ENCODE measurements at places on chromosomes 2 and 18.

DNA sequence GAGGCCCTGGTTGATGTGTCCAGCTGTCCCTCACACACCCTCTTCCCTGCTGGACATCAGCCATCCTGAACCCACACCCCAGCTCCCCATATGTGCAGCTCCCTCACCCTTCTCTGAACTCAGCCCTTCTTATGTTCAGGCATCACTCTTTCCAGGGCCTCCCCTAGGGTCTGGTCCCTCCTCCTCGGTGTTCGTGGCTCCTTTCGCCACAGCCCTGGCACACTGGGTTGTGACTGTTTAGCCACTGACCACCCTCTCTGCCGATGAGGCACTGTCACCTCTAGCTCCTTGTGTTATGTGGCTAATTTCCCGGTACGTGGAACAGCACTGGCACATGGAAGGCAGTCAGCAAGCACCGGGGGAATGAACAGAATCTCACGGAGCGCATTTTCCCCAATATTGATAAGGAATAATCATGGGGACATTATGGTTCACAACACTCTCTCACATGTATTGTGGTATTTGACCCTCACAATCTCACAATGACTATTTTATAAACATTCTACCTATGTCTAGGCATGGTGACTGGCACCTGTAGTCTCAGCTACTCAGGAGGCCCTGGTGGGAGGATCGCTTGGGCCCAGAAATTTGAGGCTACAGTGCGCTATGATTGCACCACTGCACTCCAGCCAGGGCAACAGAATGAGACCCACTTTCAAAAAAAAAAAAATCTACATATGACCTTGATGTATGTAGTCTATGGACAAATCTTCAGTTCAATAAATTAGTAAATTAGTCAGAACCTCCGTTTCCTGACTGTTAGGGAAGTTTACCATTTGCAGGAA lies 292.1 kb downstream of the MYT1L start:
- no peak for DNase-seq

- DNase-seq = no peak
These were observed 10.7 kb upstream of the NFE2L2 start for GRCh38 chr2:177275040-177275742.

GRCh38 chr18:78735131-78736014 lies 244.2 kb upstream of the SALL3 start:
- no peak for DNase-seq

DNA sequence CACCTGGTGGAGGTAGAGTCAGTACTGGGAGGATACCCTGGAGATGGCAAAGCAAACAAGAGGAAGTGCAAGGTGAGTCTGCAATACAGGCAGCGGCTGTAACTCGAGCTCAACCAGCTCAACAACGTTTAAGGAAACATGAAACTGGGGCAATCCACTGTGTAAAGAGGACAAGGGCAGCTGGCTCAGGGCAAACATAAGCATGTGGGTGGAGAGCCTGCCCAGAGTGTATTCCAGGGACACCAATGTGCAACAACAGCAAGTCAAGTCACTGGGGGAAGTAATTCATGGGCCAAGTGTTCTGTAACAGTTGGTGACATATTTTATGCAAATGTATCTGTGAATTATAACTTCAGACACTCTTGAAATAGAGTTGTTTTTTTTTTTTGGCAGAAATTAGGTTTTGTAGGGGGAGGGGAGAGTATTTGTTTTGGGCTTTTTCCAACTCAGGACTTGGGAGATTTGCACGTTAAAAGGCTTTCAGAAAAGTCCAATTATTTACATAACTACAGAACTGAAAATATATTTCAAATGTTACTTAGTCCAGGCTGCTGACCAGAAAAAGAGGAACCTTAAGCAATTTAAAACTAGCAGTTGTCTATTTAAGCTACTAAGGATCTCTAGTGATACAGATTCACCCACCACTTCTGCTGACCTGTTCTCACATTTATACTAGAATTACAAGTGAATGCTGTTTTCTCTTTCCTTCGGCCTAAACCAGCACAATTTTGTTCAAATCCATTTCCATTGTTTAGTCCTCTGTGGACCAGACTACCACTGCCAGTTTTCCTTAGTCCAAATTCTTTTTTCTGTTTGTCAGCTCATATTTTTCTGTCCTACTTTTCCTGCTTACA lies 18.6 kb downstream of the NRXN1 start:
- DNase-seq = peak; percentile 95

DNA sequence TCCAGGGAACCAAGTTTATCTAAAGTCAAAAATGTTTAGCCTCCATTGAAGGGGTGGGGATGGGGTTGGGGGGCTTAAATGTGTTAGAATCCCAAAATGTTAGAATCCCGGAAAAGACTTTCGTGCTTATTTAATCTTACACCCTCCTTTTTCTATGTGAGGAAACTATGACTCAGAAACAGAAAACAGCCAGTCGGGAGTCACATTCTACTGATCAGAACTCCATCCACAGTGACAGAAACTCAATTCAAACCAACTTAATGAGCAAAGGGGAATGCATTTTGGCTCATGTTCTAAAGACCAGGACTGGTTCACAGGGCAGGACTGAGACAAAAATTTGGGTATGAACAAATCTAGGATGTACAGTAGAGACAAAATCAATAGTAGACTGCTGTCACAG lies 31.9 kb upstream of the AFTPH start:
- DNase-seq = no peak

DNA sequence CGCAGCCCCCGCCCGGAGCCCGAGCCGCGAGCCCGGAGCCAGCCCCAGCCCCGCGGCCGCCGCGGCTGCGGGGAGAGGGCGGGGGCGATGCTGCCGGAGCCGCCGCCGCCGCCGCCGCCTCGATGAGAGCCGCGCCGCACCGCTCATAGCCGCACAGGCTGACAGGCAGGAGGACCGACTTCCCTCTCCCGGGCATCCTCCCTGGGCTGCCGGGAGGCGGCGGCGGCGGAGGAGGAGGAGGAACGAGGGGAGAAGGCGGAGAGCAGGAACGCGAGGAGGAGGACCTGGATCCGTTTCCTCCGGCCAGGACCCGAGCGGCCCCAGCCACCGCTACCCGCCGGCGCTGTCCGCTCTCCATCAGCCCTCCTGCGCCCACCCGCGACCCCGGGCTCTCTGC lies 370 bp downstream of the KLHL29 start:
- DNase-seq = no peak

- no peak for DNase-seq
These were observed 501 bp downstream of the LPIN1 start for GRCh38 chr2:11746807-11747459.

GRCh38 chr2:173472112-173472511 lies 117.4 kb downstream of the CDCA7 start:
- no peak for DNase-seq

DNA sequence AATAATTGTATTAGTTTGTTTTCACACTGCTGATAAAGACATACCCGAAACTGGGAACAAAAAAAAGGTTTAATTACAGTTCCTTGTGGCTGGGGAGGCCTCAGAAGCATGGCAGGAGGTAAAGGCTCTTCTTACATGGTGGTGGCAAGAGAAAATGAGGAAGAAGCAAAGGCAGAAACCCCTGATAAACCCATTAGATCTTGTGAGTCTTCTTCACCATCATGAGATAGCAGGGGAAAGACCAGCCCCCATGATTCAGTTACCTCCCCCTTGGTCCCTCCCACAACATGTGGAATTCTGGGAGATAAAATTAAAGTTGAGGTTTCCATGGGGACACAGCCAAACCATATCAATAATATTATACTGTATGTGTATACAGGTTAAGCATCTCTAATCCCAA lies 73.3 kb upstream of the CABLES1 start:
- no peak for DNase-seq

DNA sequence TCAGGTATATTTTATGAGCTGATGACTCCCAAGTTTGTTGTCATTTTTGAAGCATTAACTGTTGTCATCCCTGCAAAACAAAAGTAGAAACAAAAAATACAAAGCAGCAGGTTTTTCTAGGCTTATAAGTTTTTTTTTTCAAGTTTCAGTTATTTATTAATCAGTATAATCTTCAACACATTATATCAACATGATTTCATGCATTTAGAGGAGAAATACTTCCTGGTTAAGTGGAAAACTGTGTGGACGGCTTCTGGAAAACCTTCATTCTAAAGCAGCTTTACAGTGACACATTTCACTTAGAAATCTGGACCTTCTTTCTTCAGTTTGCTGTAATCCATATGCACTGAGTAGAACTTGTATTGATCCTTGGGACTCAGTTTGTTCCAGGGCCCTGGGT lies 34.6 kb upstream of the CD28 start:
- DNase-seq = no peak
